OCI-LY7 (cell line): ENCODE measurements at places on chromosomes 6 and 20.

DNA sequence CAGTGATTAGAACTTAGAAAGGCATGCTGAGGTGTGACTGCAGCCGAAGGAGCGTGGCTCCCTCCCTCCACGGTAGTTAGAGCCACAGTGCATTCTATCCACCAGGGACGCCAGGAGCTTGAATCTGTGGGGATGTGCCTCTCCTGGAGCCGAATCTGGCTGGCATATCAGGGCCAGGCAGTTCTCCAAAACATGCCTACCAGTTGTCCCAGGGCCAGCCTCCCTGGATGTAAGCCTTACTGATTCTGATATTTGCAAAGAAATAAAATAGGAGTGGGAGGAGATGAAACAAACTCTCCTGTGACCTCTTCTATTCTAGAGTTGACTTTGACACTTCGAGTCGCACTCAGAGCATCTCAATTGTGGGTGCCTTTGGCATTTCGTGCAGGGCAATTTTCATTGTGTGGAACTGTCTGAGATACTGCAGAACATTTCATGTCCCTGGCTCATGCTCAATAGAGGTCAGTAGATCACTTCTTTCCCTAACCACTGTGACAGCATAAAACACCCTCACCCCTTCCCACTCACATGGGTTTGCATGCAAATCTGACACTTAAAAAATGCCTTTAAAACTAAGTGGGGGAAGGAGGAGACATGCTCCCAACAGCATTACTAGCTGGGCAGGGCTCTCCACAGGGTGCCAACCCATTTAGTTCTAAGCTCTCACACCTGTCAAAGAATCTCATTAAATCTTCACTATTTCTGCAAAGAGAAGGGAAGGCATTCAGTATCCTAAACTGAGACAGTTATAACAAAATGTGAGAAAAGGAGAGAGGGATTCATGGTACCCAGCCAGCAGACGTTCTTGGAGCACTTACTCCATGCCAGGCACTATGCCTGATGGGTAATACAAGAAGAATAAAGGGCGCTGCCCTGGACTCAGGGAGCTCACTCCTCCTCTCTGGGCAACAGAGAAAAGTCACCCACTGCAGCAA, 378.9 kb downstream of the PREX1 start:
- no peak for DNase-seq

GRCh38 chr6:168007592-168008338, 10.3 kb downstream of the KIF25 start:
- no peak for DNase-seq

DNA sequence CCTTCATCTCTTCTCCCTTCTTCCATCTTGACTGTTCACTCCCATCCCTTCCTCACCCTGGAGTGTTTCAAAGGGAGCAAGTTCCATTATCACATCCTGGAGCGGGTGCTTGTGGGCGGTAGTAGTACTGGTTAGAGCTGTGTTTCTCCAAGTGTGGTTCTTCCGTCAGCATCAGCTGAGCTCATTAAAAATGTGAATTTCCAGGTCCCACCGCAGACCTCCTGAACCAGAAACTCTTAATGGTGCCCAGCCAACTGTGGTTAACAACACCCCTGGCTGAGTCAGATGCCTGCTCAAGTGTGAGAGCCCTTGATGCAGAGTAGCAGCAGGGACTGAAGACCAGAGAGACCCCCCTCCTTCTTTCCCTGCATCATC, 24.4 kb downstream of the ANGPT4 start:
- no peak for DNase-seq

DNA sequence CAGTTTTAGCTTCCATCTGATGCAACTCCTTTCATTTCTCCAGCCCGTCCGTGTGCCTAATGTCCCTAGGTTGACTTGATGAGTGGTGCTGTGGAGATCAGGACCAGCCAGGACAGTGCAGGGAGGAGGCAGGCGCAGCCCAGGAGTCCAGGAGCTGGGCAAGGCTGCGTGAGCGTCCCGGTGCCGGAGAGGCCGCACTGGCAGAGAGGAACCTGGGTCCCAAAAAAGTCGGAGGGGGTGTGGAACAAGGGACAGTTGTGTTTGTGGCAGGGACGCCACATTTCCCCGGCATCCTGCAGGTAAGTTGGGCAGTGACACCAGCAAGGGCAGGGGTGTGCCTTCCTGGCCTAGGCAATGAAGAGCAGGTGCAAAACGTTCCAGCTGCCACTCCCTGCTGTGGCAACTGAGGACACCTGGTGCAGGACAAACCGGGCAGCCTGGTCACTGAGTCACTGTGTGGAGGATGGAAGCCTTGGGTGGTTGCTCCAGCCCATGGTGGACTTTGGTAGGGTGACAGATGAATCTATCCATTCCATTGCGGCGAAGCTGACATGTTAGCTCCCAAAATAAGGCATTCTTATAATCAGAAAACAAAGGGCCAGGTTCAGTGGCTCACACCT, 53.2 kb downstream of the RAMACL start:
- DNase-seq, result no peak

- DNase-seq, result peak; percentile 83
These were observed at the start of gene ULBP2 for GRCh38 chr6:149941583-149942460. Gene ULBP2, plus strand, starts transcription at chr6:149942014. Its CDS starts 59 bp downstream, at chr6:149942073.
